Stimulated activated naive CD4-positive, alpha-beta T cell (primary cell): ENCODE measurements at places on chromosomes 13 and 19.

GRCh38 chr19:47523473-47523872 is 8.6 kb upstream of the NAPA start:
- DNase-seq, result no peak

DNA sequence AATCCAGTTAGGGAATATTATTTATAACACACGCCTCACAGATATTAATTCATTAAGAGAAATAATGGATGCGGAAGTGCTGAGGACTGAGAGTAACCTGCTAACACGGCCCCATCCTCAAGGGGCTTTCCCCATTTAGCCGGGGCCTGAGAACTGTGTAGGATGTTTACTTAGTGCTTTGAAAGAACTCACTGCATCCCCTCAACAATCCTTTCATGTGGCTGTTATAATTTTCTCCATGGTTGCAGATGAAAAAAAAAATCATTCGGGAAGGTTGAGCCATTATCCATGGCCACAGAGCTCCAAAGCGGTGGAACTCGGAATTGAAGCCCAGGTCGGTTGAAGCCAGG is 98.2 kb downstream of the ING1 start:
- no peak for DNase-seq

GRCh38 chr19:17479325-17479791 is 9.0 kb downstream of the SLC27A1 start:
- DNase-seq, result no peak

DNA sequence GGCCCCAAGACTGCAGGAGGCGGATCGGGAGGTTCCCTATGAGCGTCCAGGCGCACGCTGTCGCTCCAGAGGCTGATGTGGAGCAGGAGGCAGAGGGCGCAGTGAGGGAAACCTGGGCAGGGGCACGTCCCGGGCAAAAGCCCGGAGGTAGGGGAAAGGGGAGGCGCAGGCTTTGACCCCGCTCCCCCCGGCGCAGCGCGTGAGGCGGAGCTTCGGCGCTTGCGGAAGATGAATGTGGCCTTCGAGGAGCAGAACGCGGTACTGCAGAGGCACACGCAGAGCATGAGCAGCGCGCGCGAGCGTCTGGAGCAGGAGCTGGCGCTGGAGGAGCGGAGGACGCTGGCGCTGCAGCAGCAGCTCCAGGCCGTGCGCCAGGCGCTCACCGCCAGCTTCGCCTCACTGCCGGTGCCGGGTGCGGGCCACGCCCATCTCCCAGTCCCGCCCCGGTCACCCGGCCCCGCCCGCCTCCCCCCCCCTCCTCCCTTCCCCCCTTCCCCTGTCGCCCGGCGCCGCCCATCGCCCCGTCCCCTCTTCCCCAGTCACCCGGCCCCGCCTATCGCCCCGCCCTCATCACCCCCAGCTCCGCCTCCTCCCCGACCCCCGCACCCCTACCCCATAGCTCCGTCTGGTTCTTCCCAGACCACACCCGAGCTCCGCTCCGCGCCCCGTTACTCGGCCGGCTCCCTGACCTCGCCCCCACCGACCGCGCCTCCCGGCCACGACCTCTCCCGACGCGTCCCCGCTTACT is 4.1 kb downstream of the HMG20B start:
- no peak for DNase-seq

DNA sequence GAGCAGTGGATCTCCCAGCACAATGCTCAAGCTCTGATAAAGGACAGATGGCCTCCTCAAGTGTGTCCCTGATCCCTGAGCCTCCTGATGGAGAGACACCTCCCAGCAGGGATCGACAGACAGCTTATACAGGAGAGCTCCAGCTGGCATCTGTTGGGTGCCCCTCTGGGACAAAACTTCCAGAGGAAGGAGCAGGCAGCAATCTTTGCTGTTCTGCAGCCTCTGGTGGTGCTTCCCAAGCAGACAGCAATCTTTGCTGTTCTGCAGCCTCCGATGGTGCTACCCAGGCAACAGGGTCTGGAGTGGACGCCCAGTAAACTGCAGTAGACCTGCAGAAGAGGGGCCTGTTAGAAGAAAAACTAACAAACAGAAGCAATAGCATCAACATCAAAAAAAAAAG is 349.3 kb upstream of the SPRY2 start:
- DNase-seq, result no peak
